ENCODE measurements at places on chromosomes 16 and 17. TPM values are rescaled to one million over a fixed set of nuclear protein-coding genes. Genes with fewer than 3 reads are reported as not detected.

GRCh38 chr17:14372905-14373613 lies 72.2 kb downstream of the HS3ST3B1 start:
- DNase-seq: no peak

DNA sequence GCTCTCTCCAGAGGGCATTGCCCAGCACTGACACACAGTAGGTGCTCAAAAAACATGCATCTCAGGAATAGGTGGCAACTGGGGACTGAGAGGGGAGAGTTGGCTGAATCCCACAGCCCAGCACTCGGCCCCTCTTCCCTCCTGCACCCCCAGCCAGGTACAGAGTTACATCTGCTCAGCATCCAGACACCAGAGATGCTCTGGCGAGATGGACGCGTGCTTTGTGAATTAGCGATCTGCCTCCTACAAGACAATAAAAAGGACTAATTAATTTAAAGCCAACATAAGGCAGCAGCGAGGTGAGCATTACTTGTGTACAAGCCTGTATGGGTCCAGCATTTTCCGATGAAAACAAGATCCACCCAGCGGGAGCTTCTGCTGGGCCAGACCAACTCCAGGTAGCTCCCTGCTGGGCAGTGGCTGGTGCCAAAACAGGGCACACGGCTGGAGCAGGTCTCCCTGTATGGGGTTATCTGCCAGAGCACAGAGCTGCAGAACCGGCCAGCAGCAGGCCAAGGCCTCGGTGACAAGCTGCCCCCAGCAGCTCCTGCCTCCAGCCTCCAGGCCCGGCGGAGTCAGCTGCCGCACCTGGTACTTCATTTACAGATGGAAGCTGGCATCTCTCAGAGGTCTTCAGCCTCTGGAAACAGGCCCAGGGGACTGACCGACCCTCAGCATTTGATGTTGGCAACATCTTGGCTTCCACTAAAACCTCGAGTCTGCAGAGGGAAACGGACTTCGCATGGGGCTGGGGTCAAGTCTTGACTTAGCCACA lies 219.7 kb upstream of the SDK2 start:
- DNase-seq: no peak

DNA sequence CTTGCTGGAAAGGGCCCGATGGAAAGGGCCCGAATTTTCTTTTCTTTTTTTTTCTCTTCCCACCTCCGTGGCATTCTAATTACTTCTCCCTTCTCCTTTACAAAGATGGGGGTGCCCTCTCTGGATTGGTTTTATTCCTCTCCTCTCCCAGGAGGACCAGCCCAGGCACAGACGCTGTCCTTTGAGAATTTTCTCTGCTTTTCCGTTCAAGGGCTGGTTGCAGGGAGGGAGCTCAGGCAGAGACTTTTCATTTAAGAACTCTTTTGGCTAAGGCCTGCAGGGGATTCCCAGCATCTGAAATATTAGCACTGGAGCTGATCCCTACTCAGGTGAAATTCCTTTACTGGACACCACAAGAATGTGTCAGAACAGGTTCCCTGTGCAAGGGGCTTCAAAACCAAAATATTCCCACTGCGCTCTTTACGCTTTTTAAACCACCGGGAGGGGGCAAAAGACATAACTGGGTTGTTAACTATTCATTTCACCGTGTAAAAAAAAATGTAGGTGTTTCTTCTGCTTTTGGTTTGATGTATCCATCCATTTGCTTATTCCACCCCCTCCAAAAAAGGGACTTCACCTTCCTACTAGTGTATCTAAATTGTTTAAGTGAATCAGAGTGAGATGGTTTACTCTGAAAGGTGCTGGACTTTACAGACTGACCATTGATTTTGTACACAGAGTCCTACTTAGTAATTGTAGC lies 1.4 kb downstream of the NFAT5 start:
- DNase-seq: no peak

- no peak for DNase-seq
Measured at GRCh38 chr16:11045846-11046245, 101.5 kb downstream of the CLEC16A start.

GRCh38 chr16:15732416-15732815 lies 82.4 kb downstream of the NDE1 start:
- no peak for DNase-seq

- DNase-seq: no peak
Measured at GRCh38 chr16:583470-583814, 6.4 kb upstream of the RAB40C start.

- no peak for DNase-seq
Measured at GRCh38 chr17:73694491-73694890, 50.2 kb upstream of the SDK2 start.

DNA sequence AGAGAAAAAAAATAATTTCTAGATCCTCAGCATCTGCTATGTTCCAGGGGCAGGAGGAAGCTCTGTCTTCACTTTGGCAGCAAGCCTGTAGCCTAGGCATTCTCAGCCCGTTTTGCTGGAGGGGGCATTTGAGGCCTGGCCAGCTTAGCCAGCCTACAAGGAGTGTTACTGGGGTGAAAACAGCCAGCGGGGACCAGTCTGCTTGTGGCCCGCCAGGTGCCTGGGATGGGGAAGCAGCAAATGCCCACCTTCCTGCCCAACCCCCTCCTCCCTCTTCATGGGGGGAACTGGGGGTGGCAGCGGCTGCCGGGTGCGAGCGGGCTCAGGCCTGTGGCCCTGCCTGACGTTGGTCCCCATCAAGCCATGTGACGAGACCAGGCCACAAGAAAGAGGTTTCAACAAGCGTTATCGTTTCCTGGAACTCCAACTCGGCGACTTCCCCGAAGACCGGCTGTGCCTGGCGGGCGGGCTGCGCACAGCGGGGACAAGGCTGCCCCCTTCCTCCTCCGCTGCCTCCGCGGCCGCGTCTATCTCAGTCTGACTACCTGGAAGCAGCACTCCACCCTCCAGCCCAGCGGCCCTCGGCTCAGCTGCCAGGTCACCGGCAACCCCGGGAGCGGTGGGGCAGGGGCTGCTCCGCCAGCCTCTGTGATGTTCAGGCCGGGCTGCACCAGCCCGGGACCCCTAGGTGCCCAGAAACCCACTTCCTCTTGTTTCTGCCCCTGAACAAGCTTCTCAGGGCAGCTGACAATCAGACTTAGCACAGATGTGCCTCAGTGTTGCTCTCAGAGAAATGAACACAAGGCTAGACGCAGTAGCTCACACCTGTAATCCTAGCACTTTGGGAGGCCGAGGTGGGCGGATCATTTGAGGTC lies 22.9 kb downstream of the SOCS1 start:
- no peak for DNase-seq

DNA sequence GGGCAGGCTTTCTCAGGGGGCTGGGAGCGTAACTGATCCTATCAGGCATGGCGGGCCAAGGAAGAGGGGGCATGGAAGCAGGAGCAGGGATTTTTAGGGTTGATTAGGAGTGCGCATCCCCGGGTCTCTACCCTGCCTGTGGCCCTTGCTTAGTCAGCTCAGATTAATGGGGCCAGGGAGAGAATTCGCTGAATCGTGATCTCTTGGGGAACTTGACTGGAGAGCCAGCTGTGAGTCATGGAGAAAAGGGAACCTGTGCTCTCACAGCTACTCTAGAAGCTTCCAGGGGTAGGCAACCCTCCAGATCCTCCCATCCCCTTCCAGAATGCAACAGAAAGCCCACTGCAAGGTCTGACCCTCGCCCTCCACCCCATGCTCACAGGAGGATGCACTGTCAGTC lies 3.6 kb downstream of the FOXN1 start:
- no peak for DNase-seq

Gene CA7
- total RNA-seq: not detected

Gene TP53TG3C
- not detected for total RNA-seq

Gene ACSF3
- 16.9 TPM for total RNA-seq

Gene ALOX12
- total RNA-seq: 0.34 TPM

Gene KRT17
- total RNA-seq: 3,975 TPM

Gene ZPBP2
- not detected for total RNA-seq

Gene DOC2B
- not detected for total RNA-seq

Gene FNDC8
- total RNA-seq: not detected

All from foreskin keratinocyte (primary cell).